ENCODE measurements at places on chromosomes 6 and 20.

- DNase-seq: peak; percentile 42
Measured at GRCh38 chr6:150813319-150813992, 52.0 kb upstream of the MTHFD1L start.

GRCh38 chr6:97102145-97102790 is 177.7 kb downstream of the KLHL32 start:
- no peak for DNase-seq

DNA sequence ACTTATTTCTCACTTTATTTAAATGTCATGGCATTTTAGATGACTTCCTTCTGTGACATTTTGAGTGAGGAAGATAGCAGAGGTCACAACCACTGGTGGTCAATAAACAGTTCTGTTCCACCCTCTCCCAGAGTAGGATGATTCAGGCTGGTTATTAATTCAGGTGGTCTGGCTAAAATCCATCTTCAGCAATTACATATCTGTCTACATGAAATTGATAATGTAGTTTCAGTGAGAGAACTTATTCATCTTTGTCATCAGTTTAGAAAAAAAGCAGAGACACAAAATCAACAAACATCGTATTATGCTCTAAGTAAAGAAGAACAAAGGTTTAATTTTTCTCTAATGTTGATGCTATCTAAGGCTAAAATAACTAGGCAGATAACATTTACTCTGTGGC is 525.5 kb downstream of the TENT5A start:
- DNase-seq: no peak

DNA sequence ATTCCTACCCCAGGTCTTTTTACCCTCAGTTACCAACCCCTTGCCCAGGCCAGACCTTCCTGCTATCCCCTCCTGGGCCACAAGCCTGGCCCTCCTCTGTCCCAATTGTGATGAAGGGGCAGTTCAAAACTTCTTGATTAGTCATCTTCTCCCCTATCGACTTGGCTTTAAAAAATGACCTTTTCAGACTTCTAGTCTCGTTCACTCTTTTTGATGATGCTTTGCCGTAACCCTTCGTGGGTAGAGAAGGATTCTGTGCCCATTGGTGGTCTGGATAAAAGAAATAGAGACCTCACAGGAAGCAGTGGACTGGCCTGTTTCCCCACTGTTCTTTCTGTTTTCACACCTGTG is 5.5 kb downstream of the VEGFA start:
- DNase-seq: no peak

- DNase-seq: no peak
Measured at GRCh38 chr6:121395736-121396135, 39.7 kb upstream of the GJA1 start.

DNA sequence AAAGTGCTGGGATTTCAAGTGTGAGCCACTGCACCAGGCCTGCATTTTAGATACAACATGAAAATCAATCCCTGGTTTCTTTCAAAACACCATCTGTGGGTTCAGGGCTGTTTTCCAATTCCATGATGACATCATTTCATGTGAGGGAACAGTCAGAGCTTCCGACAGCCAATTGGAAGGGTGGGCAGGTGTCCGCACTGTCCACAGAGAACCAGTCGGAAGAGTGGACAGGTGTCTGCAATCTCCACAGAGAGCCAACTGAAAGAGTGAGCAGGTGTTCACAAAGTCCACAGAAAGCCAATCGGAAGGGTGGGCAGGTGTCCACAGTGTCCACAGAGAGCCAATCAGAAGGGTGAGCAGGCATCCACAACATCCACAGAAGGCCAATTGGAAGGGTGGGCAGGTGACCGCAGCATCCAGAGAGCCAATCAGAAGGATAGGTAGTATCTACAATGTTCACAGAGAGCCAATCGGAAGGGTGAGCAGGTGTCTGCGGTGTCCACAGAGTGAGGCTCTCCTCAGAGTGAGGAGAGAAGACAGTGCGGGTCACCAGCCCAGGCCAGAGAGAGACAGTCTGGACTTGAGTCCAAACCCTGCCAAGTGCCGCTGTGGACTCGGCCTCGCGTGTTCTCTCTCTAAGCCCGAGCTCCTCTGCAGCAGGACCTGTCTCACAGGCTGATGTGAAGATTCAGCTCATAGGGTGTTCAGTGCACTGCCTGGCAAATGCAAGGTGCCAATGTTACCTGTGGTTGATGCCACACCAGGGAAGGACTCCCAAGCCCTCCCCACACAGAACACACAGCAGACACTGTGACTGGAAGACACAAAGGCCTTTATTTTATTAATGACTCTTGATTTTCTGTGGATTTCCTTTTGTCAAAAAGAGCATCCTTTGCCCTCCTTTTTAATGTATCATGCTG is 57.3 kb downstream of the DLL1 start:
- no peak for DNase-seq

GRCh38 chr20:40639676-40640355 is 49.2 kb downstream of the MAFB start:
- DNase-seq: no peak

DNA sequence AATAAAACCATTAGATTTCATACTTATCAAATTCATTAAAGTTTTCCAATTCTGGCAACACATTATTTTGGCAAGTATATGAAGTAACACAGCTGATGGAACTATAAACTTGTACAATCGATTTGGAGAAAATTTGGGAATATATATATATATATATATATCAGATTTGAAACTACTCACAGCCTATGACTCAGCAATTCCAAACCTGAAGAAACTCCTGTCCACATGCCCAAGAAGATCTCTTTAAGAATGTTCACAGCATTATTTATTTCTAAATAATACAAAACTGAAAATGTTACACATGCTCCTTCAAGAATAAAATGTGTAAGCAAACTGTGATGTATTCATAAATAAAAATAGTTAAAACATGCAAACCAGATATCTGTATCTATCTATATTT is 270.1 kb downstream of the TFAP2A start:
- no peak for DNase-seq

DNA sequence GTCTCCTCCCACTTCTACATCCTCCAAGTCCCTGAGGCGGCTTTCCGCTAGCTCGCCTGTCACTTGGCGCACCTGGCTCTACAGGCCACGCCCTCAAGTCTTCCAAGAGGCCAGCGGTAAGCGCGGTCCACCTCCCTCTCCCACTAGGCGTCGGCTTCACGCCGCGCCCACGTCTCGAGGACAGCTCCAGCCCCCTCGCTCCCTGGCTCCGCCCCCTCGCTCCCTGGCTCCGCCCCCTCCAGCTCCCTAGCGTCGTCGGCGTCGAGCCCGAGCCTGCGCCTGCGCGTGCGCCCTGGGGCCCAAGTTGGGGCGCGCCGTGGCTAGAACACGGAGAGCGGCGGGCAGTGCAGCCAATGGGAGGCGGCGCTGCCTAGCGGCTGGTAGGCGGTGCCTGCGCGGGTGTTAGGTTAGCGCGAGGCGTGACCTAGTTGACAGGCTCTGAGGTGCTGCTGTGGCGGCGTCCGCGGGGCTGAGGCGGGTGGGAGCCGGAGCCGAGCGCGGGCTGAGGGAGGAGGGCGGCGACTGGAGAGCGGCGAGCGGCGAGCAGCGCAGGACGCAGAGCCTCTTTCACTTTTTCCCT is at the start of gene MACROD2:
Gene MACROD2, plus strand, starts transcription at position 431 of the 580 bp plus-strand sequence.
- peak; percentile 53 for DNase-seq

GRCh38 chr20:10329387-10330005 is 104.5 kb downstream of the MKKS start:
- DNase-seq: no peak

GRCh38 chr6:29759457-29759856 is 36.2 kb downstream of the HLA-F start:
- DNase-seq: no peak

DNA sequence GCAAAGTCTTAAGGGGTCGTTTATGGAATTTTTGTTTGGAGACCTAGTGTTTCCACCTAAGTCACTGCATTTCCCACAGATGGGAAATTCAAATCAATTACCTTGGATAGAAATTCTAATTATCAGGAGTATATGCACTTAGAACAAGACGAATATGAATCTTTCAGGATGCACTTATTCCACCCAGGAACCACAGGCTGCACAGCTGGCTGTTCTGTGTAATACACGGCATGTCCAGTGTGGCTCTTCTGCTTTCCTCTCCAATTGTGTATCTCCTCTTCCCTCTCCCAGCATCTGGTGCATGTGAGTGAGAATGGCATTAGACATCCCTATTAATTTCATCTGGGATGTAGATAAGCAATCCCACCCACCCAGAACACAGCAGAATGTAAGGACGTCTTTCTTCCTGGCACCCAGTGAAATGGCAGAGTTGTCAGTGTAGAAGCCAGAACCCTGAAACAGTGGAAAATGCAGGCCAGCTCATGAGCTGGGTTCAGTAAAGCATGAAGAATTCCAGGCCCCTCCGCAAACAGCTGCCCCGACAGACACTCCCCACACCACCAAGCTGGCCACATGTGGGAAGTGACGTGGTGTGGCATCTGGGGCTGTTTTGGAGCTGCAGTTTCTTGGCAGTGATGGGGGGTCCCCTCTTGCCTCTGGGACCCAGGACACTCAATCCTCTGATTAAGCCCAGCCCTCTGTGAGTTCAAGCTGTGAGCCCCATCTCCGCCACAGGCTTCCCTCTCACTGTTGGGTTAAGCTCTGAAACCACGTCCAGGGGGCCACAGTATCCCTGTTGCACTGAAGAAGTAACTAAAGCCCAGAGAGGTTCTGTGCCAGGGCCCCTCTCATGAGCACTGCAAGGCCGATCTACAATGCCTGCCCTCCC is 180.1 kb upstream of the CST7 start:
- DNase-seq: no peak

GRCh38 chr6:11772109-11772825 is 6.3 kb downstream of the ADTRP start:
- peak; percentile 99 for DNase-seq

GRCh38 chr6:31737315-31737990 is 1.1 kb upstream of the CLIC1 start:
- DNase-seq: no peak

DNA sequence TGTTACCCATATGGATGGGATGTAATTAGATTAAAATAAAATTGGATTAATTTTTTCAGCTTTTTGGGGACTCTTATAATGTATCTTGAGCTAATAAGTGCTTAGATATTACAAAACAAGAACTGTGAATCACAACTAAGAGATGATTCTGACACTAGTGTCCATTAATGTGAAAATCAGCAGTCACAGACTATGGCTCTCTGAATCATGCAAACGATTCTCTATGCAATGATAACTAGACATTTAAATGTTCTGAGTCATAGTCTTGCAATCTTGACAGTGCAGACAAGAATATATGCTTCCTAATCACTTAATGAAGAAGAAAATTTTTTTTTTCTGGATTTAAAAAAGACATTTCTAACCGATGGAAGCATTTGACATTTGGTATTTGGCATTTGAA is 82.2 kb upstream of the OPRM1 start:
- peak; percentile 69 for DNase-seq

DNA sequence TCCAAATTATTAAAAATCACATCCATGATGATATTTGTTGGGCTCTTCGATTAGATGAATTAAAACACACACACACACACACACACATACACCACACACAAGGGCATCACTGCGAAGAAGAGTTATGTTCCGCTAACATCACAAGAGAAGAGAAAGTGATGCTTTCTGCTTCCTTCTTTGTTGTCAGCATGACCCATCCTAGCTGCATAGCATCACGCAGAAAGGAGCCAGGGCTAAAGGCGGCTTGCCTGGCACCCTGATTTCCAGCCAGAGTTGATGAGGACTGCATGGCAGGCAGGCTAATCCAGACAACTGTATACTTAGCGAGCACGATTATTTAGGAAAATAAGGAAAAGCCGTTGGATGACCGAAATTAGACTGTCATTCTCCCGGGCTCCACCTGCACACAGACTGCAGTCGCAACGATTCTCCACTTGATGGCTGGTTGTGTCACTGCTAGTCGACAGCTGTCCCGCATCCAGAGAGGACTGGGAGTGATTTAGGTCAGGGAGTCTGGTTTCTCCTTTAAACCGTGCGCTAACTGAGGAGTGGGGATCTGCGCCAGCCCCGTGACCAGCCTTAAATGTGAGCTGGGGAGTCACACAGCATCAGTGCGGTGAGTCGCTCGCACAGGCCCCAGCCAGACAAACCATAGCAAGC is 70.6 kb upstream of the SOX4 start:
- no peak for DNase-seq

DNA sequence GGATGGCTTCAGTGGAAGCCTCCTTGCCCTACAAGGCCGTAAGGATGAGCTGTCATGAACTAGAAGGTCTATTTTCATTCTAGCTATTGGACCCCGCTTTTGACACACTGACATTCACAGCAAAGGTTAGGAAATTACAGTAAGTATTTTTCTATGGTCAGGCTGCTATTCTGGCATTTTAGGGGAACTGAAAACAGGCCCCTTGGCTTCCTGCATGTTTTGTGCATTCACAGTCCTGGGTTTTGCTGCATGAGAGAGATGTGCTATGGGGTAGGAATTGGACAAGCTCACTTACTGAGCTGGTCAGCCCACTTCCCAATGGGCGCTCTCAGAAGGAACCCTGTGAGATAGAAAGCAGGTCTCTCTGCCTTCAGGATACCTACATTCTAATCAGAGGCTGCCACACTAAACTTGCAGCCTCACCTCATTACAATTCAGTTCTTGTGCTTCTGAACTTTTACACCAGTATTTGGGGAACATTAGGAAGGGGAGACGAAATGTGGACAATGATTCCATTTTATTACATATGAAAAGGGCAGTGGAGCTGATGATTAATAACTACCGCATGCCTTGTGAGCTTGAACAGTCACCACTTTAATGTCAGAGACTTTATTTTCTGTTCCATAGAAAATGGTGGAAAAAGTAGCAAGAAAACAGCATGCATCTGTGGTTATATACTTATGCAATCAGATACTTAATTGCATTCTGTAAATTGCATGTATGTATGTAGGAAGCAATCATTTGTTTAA is 86.6 kb upstream of the TAB2 start:
- DNase-seq: no peak

DNA sequence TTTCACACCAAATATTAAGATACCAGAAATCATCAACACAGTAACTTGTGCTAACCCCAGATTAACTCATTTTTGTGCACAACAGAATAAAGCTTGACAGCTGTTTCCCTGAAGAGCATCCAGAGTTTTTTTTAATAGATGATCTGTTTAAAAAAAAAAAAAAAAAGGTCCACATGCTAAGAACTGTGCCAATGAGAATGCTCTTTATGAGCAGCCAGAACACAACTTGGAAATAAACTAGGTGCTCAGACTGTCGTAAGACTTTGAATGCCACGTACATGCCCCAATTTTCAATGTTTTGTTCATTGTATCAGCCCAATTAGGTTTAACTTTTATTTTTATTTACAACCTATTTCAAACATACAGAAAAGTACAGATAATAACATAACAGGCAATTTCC is 47.3 kb downstream of the STAU1 start:
- no peak for DNase-seq

DNA sequence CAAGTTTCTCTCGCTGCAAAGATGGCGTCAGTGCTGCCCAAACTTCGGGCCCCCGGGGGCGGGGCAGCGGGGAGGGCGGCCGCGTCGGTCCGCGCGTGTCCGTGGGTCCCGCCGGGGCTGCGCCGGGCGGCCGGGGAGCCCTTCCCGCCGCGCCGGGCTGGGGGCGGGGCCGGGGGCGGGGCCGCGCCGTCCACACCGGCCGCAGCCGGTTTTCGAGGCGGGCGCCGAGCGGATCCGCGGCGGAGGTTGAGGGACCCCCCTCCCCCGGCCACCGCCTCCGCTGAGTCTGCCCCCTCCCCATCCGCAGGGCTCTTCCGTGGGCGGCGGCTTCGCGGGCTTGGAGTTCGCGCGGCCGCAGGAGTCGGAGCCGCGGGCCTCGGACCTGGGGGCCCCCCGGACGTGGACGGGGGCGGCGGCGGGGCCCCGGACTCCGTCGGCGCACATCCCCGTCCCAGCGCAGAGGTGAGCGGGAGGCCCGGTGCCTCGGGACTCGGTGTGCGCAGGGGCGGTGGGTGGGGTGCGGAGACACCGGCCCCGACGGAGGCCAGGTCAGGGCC is 572 bp downstream of the SLC2A4RG start:
- peak; percentile 52 for DNase-seq

GRCh38 chr20:54199721-54200176 is 8.1 kb upstream of the PFDN4 start:
- DNase-seq: peak; percentile 80

Data from ELR (cell line).